A549 treated with ZK216348 at 1 μM for 4 hours (cell line): ENCODE measurements at places on chromosomes 2 and 18. TPM values are rescaled to one million over a fixed set of nuclear protein-coding genes. Genes with fewer than 3 reads are reported as not detected.

The DSG1 gene
- total RNA-seq, result not detected in 5 replicates

The CRYGD gene
- total RNA-seq, result not detected in 5 replicates

The TEKT4 gene
- total RNA-seq, result not detected in 5 replicates

The DSG4 gene
- total RNA-seq, result not detected in 5 replicates

The GREB1 gene
- 2.2 to 3.7 TPM (median 2.7 TPM) in 5 replicates for total RNA-seq

The TUBA3D gene
- 0.78 to 1.7 TPM (median 0.90 TPM) in 5 replicates for total RNA-seq

The FBXO41 gene
- 3.9 to 6.6 TPM (median 6.2 TPM) in 5 replicates for total RNA-seq

The L3MBTL4 gene
- not detected in 5 replicates for total RNA-seq

The BCL2 gene
- 0.29 to 0.56 TPM (median 0.54 TPM) in 5 replicates for total RNA-seq

The RAB17 gene
- 0.16 to 0.33 TPM (median 0.28 TPM) in 4 of 5 replicates, not detected in the other for total RNA-seq
